ENCODE measurements at places on chromosomes 7 and 10.

- DNase-seq, result no peak
Measured at GRCh38 chr10:132590752-132591121, 53.1 kb downstream of the INPP5A start.

DNA sequence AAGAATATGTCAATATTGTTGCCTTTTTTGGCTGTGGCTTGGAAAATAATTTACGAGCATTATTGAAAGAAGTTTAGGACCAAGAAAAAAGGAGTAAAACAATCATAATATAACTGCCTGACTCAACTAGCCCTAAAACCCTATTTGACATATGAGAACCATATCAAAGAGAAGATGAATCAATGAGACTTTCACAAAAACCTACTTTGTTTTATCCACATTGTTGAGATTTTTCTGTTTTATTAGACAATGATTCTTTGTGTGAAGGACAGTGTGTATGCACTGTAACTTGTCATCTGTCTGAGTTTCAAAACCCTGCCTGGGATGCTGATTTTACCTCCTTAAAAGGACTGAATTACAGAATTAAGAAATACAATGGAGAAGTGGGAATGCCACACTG lies 19.0 kb downstream of the SOSTDC1 start:
- no peak for DNase-seq

DNA sequence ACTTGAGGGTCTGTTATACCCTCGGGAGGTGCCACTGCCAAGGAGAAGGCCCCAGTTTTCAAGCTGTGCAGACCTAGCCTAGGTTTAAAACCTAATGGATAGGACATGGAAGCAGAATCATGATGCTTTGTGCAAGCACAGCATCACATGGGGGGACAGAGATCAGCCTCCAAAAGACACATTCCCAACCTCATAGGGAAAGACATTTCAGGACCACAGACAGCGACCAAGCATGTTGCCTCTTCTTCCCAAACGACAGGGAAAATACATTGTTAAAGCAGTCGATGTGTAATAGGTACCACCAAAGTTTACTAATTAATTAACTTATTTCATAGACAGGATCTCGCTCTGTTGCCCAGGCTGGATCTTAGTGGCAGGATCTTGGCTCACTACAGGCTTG lies 573.9 kb downstream of the TCERG1L start:
- DNase-seq, result no peak

GRCh38 chr10:112052166-112052565 lies 131.4 kb downstream of the GPAM start:
- no peak for DNase-seq

- no peak for DNase-seq
Measured at GRCh38 chr7:69700331-69700730, 102.1 kb downstream of the AUTS2 start.

- DNase-seq, result peak; percentile 47
Measured at GRCh38 chr7:106344861-106345260, 60.1 kb upstream of the NAMPT start.

GRCh38 chr10:131202990-131203389 lies 108.5 kb downstream of the TCERG1L start:
- no peak for DNase-seq

DNA sequence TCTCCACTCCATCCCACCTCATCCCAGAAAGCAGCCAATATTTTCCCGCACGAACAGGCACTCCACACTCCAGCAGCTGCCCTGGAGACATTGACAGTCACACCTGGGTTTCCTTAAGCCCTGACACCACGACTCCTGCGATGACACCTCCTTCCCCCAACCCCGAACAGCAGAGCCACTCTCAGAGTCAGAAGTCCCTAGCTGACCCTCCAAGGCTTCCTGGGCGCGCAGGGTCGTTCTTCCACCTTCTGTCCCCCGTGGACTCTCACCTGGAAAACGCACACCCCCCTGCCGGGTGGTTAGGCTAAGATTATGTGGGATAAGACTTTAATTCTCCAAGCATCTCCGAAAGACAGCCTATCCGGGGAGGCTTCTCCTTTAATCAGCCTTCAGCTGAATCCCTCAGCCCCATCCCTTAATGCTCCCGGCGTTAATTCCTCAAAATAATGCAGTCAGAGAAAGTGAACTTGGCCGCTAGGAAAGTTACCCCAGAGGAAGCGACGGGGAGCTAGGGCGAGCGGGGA lies 1.1 kb downstream of the DENND11 start:
- DNase-seq, result no peak

- DNase-seq, result no peak
Measured at GRCh38 chr7:1403638-1404459, 55.4 kb downstream of the MICALL2 start.

- no peak for DNase-seq
Measured at GRCh38 chr10:44467090-44467489, 82.2 kb upstream of the CXCL12 start.

GRCh38 chr10:124226271-124227054 lies 133.1 kb upstream of the CHST15 start:
- DNase-seq, result no peak

- DNase-seq, result no peak
Measured at GRCh38 chr10:128763588-128763987, 637.4 kb upstream of the MKI67 start.

DNA sequence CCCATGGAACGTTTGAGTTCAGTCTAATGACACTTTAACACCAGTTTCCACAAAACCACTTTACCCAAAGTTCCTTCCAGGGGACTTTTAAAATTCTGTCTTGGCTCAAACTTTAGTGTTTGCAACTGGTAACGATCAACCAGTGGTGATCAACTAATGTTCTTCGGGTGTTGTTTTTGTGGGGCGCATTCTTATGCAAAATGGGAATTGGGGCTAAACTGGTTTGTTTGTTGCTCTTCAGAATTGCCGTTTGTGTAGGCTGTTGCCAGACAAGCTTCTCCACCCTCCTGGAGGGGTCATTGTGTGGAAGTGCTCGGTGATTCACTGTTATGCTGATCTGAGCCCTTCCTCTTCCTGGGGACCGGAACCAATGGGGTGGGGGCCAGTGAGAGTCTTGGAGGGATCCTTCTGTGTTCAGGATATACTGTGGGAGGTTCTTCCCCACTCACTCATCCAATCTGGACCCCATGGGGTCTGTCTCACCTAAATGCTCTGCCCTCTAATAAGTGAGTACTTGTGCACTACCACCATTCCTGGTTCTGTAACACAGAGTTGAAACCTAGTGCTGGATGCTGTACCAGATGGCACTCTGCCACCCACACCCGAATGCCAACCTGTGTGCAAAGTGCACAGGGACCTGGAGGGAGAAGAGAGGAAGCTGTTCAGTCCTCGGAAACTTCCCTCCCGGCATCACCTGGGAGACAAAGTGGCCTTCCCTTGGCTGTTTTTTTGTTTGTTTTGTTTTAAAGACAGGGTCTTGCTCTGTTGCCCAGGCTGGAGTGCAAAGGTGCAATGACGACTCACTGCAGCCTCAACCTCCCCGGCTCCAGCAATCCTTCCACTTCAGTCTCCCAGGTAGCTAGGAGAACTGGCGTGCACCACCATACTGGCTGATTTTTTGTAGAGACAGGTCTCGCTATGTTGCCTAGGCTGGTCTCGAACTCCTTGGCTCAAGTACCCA lies 2.1 kb downstream of the NFE2L3 start:
- no peak for DNase-seq

DNA sequence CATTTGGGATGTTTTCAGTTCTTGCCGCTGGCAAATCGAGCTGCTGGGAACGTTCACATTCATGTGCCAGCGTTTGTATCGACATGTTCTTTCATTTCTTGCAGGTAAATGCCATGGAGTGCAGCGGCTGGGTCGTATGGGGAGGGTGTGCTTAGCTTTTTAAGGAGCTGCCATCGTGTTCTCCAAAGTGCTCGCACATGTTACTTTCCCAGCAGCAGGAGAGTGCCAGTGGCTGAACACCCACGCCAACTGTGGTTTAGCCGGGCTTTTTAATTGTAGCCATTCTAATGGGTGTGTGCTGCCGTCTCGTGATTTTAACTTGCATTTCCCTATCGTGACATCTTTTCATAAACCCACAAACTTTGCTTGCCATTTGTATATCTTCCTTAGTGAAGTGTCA lies 11.6 kb upstream of the BNIP3 start:
- DNase-seq, result no peak

DNA sequence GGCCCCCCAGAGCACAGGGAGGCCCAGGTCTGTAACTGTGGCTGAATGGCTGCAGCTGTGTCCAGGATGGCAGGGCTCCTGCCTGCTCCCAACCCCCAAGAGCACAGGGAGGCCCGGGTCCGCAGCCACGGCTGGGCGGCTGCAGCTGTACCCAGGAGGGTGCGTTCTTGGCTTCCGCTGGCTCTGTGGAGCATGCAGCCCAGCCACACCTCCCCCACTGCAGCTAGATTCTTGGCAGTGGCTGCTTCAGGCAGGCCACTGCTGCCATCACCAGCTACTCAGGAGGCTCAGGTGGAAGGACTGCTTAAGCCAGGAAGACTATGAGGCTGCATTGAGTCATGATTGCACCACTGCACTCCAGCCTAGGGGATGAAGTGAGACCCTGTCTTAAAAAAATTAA lies 27.9 kb downstream of the C7orf25 start:
- no peak for DNase-seq

DNA sequence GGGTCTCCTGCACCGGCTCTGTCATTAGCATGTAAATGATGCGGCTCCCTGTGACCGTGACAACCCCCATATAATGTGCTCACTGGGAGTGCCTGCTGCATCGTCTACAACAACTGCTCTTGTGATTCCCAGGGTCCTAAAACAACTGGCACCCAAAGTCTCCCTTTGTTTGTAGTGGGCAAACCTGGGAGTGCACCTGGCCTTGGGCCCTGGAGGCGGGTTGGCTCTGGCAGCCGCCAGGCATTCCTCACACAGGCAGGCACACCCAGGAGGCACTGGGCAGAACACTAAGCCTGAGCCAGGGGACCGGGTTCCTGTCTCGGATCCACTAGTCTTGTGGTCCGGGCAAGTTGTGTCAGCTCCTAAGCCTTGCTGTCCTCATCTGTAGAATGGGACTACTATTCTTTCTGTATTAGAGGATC lies 115.5 kb upstream of the GPR26 start:
- DNase-seq, result no peak

DNA sequence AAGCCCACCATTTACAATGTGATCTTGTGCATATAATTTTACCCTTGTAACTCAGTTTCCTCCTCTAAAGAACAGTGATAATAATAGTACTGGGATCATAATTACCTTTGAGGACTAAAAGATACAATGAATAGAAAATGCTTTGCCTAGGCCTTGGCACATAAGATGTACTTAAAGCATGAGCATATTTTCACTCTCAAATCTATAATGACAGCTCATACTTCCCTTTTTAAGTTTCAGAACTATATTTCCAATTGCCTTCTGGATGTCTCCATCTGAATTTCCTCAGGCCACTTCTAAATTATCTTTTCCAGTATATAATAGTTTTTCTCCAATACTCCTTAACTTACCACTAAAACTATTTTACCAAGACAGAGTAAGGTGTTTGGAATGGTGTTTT lies 13.3 kb upstream of the ITGB8 start:
- no peak for DNase-seq

DNA sequence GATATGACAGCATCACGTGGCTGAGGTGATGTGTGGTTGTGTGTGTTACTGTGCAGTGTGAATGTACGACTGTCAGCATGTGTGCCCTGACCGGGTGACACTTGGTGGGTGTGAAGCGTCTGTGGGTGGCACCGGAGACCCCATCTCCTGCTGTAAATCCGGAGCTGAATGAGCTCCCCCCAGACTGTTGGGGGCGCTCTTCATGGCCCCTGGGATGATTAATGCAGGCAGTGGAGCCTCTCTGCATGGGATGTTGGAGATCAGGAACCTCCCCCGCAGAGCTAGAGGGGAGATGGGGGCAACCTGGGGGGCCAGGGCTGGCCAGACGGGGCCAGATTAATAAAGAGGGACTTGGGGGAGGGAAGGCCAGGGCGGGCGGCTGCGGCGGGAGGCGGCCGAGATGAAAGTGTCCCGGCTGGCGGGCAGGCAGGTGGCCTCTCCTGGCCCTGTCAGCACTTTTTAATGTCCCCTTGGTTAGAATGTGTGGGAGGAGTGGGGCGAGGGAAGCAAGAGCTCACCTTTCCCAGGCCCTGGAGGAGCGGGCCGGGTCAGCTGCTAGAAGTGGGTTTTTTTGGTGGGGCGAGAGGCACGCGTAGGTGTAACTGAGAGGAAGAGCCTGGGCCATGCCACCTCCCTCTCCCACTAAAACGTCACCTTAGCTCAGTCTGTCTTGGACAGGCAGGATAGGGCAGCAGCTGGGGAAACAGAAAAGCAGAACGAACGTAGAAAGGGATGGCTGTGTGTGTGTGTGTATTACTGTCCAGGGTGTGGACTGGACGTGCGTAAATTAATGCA lies 34.1 kb downstream of the HIF1AN start:
- DNase-seq, result no peak

DNA sequence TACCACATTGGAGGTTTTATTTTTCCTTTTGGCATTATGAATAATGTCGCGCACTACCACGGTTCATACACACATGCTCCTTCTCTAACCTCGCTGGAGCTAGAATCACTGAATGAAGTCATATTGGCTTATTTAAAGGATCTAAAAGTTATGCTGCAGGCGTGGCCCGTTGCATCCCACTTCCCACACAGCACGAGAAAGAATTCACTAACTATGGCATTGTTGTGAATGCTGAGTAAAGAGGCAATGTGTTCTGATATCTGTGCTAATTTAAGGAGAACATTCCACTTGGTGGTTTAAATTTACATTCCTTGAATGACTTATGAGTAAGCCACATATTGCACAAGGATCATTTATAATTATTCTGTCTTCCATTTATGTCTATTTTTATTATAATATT lies 20.7 kb downstream of the TCERG1L start:
- DNase-seq, result no peak

DNA sequence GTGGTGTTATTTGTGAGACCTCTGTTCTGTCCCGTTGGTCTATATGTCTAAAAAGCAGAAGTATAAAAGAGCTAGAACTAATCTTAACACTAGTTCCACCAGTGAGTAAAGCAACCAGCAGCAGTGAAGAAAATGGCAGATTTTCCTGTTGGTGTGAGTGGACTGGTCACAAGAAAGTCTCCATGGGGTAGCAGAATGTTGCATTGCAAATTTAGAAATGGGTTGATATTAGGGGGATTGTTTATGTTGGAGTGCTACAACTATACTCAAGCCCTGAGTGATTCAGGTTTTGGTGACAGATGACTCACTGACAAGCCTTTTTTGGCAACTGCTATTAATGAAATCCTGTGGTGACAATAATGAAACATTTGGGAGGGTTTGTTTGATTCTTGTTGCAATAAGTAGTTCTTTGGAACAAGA lies 5.6 kb downstream of the AVL9 start:
- no peak for DNase-seq

DNA sequence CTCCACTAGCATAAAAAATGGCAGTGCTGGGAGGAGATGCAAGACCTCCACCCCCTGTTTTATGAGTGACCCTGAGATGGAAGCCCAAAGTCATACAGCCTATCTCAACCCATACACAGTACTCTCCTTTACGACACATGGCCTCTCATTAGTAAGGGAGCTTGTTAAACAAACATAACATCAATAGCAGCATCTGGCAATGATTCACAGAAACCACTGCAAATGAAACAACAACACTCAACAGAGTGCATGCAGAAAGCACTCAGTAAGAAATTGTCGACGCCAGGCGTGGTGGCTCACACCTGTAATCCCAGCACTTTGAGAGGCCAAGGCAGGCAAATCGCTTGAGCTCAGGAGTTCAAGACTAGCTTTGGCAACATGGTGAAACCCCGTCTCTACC lies 27.5 kb upstream of the FIGNL1 start:
- no peak for DNase-seq

Data from HS-5 (cell line).